ENCODE measurements at places on chromosomes 2 and 18.

- no peaks in the 10 kb centered on the region for H3K36me3 ChIP-seq
- no peaks in the 10 kb centered on the region for H3K4me1 ChIP-seq
- H3K27ac ChIP-seq = no peak overlapping the region
- DNase-seq = no peak
- H3K27me3 ChIP-seq = no peaks in the 10 kb centered on the region
- no peak overlapping the region for H3K4me3 ChIP-seq
Measured at GRCh38 chr2:35495182-35495581, 860.4 kb upstream of the CRIM1 start.

DNA sequence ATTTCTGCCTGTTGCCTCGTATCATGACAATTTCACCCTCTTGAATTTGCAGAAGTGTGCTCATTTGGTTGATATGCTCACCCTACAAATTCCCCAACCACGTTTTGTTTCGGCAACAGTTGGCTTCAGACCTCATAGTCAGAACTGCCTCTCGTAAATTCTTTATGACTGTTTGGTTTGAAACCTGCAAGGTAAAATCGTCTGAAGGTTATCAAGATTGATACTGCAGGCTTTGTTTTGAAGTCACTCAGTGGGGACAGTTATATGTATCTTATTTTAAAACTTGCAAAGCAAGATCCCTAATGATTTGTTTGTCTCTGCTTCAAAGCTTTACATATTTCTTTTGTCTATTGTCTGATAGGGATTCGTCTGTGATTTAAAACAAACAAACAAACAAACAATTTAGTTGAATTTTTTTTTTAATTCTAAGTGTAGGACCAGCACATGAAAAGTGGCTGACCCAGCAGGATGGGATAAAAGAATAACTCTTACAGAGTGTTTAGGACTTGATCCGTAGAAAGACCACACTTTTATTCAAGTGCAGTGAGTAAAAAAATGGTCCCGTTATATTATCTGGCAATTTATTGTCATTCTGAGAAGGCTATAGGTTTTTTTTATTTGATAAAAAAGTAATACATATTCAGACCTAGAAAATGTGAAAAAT, 45.7 kb upstream of the MYCN start:
- no peaks in the 10 kb centered on the region for H3K36me3 ChIP-seq
- no peak overlapping the region for H3K27ac ChIP-seq
- no peaks in the 10 kb centered on the region for H3K4me1 ChIP-seq
- no peak overlapping the region for H3K4me3 ChIP-seq

DNA sequence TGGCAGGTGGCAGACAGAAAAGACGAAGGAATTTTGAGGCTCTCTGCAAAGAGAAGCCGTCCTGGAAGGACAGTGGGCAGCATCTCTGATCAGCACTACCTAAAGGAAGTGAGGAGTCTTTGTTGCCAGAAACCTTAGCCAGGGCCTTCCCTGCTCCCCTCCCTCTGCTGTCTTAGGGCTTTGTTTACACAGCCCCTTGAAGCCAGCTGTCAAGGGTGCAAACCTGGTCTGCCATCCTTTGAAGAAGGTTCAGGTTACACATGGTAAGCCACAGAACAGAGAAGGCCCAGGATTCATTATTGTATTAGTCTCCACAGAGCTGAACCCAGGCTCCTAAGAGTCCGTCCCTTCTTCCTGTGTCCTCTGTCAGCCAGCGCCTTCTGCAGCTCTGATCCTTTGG, 356.7 kb downstream of the TGIF1 start:
- no peak overlapping the region for H3K4me3 ChIP-seq
- H3K4me1 ChIP-seq = no peaks in the 10 kb centered on the region
- DNase-seq = no peak
- no peak overlapping the region for H3K27ac ChIP-seq

GRCh38 chr18:50848061-50848551, 28.3 kb upstream of the MRO start:
- H3K4me3 ChIP-seq = no peak overlapping the region
- H3K4me1 ChIP-seq = no peaks in the 10 kb centered on the region
- no peak for DNase-seq
- no peaks in the 10 kb centered on the region for H3K36me3 ChIP-seq

DNA sequence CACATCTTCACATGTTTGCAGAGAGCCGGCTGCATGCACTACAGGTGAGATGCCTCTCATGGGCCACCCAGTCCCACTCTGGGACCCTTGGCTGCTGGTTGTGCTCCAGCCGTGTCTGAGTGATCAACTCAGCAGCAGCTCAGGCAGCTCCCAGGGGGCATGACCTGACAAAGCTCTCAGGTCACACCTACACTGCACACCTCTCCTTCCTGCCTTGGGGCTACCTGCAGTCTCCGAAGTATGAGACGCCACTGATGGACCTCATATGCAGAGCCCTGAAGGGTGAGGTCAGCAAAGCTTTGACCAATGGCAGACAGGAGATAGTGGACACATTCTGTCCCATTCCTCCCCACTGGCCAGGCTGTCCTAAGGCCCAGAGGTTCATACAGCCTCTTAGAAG, 51.4 kb downstream of the LBH start:
- DNase-seq = no peak
- no peaks in the 10 kb centered on the region for H3K36me3 ChIP-seq
- no peaks in the 10 kb centered on the region for H3K27me3 ChIP-seq
- H3K27ac ChIP-seq = no peak overlapping the region
- no peaks in the 10 kb centered on the region for H3K4me1 ChIP-seq
- H3K4me3 ChIP-seq = no peak overlapping the region

GRCh38 chr2:127681288-127681804, 6.0 kb upstream of the LIMS2 start:
- H3K4me1 ChIP-seq = no peaks in the 10 kb centered on the region
- no peak for DNase-seq
- peaks cover 40% of the 10 kb centered on the region for H3K27me3 ChIP-seq
- no peak overlapping the region for H3K27ac ChIP-seq
- H3K36me3 ChIP-seq = no peaks in the 10 kb centered on the region

GRCh38 chr2:70145851-70146739, 44.7 kb downstream of the C2orf42 start:
- no peak overlapping the region for H3K27ac ChIP-seq
- H3K4me1 ChIP-seq = peaks cover 16% of the 10 kb centered on the region
- no peak overlapping the region for H3K4me3 ChIP-seq
- H3K27me3 ChIP-seq = no peaks in the 10 kb centered on the region
- no peaks in the 10 kb centered on the region for H3K36me3 ChIP-seq

GRCh38 chr2:174786066-174786725, 21.9 kb upstream of the CHRNA1 start:
- no peak overlapping the region for H3K27ac ChIP-seq
- no peak overlapping the region for H3K4me3 ChIP-seq
- no peaks in the 10 kb centered on the region for H3K36me3 ChIP-seq
- H3K4me1 ChIP-seq = no peaks in the 10 kb centered on the region

- no peak overlapping the region for H3K4me3 ChIP-seq
- H3K27ac ChIP-seq = no peak overlapping the region
- no peaks in the 10 kb centered on the region for H3K4me1 ChIP-seq
- DNase-seq = no peak
- H3K27me3 ChIP-seq = no peaks in the 10 kb centered on the region
Measured at GRCh38 chr2:233289648-233290047, 18.0 kb upstream of the SAG start.

GRCh38 chr2:54858021-54858681, 134.7 kb downstream of the EML6 start:
- H3K4me1 ChIP-seq = no peaks in the 10 kb centered on the region
- no peak for DNase-seq
- no peaks in the 10 kb centered on the region for H3K36me3 ChIP-seq
- no peak overlapping the region for H3K27ac ChIP-seq
- no peaks in the 10 kb centered on the region for H3K27me3 ChIP-seq
- no peak overlapping the region for H3K4me3 ChIP-seq

GRCh38 chr2:241815477-241816430, 6.8 kb downstream of the NEU4 start:
- no peak overlapping the region for H3K27ac ChIP-seq
- H3K36me3 ChIP-seq = no peaks in the 10 kb centered on the region
- H3K4me3 ChIP-seq = no peak overlapping the region
- H3K27me3 ChIP-seq = peaks cover 3% of the 10 kb centered on the region
- H3K4me1 ChIP-seq = peaks cover 2% of the 10 kb centered on the region
- DNase-seq = no peak

- no peaks in the 10 kb centered on the region for H3K4me1 ChIP-seq
- H3K36me3 ChIP-seq = no peaks in the 10 kb centered on the region
- H3K27ac ChIP-seq = peak overlapping the region; percentile 15
Measured at GRCh38 chr2:7007846-7008741, 90.9 kb downstream of the RNF144A start.

DNA sequence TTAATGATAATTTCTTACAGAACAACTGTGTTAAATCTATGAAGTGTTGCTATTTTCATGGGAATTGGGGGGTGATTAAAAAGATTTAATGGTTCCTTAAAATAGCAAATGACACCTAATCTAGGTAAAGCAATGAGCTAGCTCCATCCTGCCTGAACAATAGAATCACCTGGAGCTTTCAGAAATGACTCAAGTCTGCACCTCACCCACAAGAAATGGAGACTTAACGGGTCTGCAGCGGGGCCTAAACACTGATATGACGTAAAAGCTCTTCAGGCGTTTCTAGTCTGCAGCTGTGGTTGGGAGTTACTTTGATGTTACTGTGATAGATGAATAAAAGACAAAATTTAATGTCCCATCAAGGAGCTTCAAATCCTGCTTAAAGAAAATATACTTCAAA, 328.2 kb downstream of the RND3 start:
- no peaks in the 10 kb centered on the region for H3K27me3 ChIP-seq
- DNase-seq = no peak
- no peak overlapping the region for H3K4me3 ChIP-seq
- H3K27ac ChIP-seq = no peak overlapping the region
- H3K4me1 ChIP-seq = no peaks in the 10 kb centered on the region
- no peaks in the 10 kb centered on the region for H3K36me3 ChIP-seq

DNA sequence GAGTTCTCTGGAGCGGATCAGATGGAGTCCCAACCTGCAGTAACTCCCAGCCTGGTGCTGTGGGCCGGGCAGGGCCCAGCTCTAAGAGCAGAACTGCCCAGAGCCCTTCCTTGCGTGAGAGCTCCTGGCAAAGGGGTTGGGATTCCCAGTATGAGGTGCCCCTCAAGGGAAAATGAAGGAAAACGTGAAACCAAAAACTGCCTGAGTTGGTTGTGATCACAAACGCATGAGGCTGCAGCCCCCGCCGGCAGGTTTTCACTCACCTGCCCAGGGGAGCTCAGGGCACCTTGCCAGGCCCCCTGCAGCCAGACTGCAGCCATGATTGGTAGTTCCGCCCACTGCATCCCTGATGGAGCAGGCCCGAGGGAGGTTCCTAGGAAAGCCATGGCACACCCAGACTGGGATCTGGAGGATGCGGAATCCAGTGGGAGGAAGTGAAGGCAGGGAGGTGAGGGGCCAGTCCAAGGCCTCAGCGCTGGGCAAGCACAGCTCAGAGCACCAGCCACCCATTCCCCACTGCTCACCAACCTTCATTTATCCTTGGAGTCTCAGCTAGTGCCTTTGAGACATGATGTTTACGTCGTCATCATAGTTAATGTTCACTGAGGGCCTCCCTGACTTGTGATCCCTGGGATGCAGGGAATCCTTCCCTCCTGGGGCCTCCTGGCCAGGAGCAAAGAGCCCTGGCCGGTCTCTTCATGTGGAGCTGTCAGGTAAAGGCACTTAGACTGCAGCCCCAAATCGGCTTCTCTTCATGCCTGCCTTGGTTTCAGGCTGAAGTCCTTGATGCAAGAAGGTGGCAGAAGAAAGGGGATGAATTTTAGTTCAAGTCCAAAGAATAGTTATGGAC, 103.2 kb downstream of the INHBB start:
- H3K27ac ChIP-seq = no peak overlapping the region
- no peaks in the 10 kb centered on the region for H3K4me1 ChIP-seq
- no peak for DNase-seq
- H3K36me3 ChIP-seq = no peaks in the 10 kb centered on the region

GRCh38 chr2:239664216-239664810, 263.5 kb upstream of the HDAC4 start:
- H3K27me3 ChIP-seq = no peaks in the 10 kb centered on the region
- no peaks in the 10 kb centered on the region for H3K36me3 ChIP-seq
- DNase-seq = no peak
- H3K27ac ChIP-seq = no peak overlapping the region
- no peak overlapping the region for H3K4me3 ChIP-seq

- no peaks in the 10 kb centered on the region for H3K4me1 ChIP-seq
- H3K27ac ChIP-seq = no peak overlapping the region
- H3K4me3 ChIP-seq = no peak overlapping the region
- DNase-seq = no peak
- H3K27me3 ChIP-seq = no peaks in the 10 kb centered on the region
- H3K36me3 ChIP-seq = no peaks in the 10 kb centered on the region
Measured at GRCh38 chr18:49008716-49009115, 58.0 kb upstream of the SMAD7 start.

- no peaks in the 10 kb centered on the region for H3K27me3 ChIP-seq
- no peak overlapping the region for H3K4me3 ChIP-seq
- H3K4me1 ChIP-seq = no peaks in the 10 kb centered on the region
- no peak for DNase-seq
Measured at GRCh38 chr2:239756031-239756789, 268.9 kb downstream of the NDUFA10 start.

DNA sequence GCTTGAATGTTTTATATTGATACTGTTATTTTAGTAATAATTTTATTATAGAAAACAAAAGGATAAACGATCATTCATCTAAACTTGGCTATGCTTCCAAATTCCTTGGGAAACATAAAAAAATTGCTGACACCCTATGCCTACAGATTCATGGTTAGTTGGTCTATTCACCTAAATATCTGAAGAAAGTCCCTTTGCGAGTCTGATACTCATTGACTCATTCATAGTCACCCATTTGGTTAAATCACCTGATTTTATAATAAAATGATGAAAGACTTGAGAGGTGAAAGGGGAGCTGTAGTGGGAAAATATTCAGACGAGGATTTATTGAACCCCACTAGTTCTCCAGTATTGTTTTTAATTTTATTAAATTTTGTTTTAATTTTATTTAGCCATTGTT, 112.0 kb downstream of the PTPN4 start:
- no peaks in the 10 kb centered on the region for H3K36me3 ChIP-seq
- no peaks in the 10 kb centered on the region for H3K4me1 ChIP-seq
- H3K27me3 ChIP-seq = no peaks in the 10 kb centered on the region
- DNase-seq = no peak

DNA sequence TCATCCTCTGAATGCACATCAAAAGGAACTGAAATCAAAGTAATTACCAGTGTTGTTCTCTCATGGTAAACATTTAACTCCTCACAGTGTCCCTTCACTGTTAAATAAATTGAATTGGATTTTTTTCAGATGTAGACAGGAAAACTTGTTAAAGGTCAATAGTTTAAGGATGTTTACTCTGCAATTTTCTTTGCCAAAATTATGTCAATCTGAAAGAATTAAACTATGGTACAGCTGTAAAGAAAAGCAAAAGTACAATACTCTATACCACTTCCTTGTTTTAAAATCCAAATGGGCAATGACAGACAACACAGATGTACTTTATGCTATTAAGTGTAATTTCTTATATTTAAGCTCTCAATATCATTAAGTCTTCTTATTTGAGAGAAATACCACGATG, 153.2 kb downstream of the WDPCP start:
- H3K27me3 ChIP-seq = no peaks in the 10 kb centered on the region
- no peaks in the 10 kb centered on the region for H3K4me1 ChIP-seq
- DNase-seq = no peak

GRCh38 chr2:14930441-14930840, 297.9 kb downstream of the LRATD1 start:
- DNase-seq = no peak
- H3K36me3 ChIP-seq = no peaks in the 10 kb centered on the region
- no peaks in the 10 kb centered on the region for H3K27me3 ChIP-seq
- H3K27ac ChIP-seq = no peak overlapping the region
- no peaks in the 10 kb centered on the region for H3K4me1 ChIP-seq

All from small intestine (tissue), 16 donors.